Activated T-helper 17 cell treated with anti-CD3 and anti-CD28 coated beads, Interleukin-2, amount 50 U/mL, for 72 hours (primary cell): ENCODE measurements at places on chromosomes 12 and 14.
A peak's percentile ranks its signal among the peaks of the same experiment; 100 is the strongest.

DNA sequence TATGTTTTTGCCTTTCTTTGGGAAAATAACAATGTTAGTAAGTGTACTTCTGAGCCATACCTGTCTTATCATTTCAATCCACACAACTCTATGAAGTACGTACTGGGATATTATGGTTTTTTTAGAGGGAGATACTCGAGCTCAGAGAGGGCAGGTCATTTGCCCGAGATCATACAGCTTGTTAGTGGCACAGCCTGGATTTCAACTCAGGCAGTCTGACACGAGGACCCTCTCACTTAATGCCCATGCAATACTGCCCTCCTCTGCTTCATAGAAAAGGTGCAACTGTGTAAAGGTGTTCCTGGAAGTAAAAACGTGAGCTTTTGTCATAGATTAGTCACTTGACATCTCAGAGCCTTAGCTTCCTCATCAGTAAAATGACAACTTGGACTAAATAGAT lies 128.0 kb downstream of the NDUFA12 start:
- peak; percentile 56 for ATAC-seq

GRCh38 chr14:105473677-105474482 lies 741 bp upstream of the CRIP2 start:
- ATAC-seq, result peak; percentile 65

DNA sequence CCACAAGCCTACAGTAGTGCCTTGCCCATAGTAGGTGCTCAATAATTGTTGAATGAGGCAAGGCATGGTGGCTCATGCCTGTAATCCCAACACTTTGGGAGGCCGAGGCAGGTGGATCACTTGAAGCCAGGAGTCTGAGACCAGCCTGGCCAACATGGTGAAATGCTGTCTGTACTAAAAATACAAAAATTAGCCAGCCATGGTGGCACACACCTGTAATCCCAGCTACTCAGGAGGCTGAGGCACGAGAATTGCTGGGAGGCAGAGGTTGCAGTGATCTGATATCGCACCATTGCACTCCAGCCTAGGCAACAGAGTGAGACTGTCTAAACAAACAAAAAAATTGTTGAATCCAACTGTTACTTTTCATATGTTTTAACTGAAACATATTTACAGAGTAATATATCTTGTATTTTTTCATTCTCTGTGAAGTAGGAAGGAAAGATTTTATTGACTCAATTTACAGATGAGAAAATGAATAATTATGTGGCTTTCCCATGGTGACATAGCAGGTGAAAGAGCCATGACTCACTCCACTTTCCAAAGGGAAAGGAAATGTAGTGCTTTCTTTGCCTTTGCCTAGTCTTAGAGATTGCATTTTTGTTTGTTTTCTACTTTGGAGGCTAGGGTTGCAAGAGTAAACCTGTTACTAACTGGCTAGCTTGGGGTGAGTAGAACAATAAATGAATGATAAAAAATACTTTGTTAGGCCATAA lies 95.4 kb upstream of the SLC38A4 start:
- no peak for ATAC-seq

DNA sequence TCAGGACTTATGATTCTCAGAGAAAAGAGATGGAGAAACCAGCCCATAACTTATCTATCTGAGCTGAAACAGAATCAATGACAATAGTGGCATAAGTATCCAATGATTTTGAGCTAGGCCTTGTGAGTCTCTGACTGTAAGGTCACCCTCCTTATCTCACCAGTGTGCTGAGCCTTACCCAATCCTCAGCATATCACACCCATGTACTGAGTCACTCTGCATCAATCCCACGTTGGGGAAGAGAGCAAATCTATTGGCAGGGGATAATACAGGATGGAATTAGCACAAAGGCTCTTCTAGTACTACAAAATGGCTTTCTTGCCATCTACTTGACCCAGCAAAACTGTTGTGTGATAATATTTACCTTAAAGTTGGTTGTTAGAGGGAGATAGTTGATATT lies 997.8 kb downstream of the NRXN3 start:
- no peak for ATAC-seq

- no peak for ATAC-seq
Measured at GRCh38 chr14:100674897-100675619, 51.6 kb upstream of the DLK1 start.

DNA sequence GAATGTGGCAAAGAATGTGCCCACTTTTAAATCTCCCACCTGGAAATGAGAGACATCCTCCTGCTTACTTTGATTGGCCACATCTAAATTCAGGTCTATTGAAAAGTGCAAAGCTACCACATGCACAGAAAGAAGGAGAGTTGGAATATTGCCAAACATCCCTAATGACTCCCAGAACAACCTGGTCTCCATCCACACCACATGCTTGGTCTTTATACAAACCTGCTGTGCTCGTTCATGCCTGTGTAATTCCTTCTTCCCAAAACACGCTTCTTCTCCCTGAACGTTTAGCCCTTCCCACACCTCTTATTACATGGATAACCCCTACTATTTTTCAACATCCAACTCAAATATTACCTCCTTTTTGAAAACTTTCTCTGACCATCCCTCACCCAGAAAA lies 66.2 kb upstream of the BCL2L14 start:
- no peak for ATAC-seq

DNA sequence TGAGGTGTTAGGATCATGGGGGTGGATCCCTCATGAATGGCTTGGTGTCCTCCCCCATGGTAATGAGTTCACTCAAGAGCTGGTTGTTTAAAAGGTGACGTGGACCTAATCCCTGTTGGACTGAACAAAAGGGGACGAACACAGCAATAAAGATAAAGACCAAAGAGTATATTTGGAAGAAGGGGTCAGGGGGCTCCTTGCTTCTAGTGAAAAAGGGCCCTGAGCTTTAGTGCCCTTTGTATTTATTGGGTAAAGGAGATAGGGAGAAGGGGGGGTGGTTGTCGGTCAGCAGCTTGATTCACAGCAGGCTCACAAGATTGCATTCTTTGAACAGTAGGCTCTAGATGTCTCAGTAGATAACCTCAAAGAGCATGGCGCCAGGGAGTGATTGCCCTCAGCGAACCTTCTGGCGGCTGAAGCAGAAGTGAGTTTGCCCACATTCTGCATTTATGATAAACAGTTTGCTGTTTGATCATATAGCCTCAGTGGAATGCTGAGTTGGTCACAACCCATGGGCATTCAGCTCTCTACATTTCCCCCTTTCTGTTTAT lies 25.9 kb upstream of the MAPKAPK5 start:
- ATAC-seq, result no peak

DNA sequence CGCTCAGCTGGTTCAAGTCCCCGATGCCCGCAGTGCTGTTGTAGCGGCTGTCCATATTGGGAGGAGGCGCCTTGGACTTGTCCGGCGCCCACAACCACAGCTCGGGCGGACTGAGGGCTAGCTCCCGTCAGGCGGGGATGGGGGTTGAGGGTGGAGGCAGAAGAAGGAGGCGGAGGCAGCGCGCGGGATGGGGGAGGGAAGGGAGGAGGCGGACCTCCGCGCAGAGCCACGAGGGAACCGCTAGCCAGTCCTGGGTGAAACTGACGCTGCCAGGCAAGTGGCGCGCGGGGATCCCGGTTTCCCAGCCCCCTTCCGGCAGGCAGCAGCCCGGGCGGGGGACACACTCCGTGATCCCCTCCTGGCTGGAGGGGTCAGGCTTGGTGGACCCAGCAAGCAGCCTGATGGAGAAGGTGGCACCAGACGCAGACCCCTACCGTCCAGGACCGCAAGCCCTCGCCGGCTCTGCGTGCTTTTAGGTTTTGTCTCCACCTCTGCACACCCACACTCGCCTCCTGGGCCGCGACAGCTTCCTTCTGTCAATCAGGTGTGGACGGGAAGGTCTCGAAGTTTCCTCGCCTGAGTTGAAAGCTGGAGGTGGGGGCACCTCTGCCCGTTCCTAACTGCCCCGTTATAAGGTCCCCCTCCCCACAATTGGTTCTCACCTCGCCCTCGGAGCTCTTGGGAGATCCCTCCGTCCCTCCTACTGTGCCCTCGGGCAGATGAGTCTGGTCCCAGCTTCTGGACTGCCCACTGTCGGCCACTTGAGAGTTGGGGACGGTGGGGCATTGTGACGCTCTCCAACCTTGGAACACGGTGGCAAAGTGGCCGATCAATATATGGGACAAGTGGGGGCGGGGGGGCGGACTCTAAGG lies at the start of gene CPNE8:
Gene CPNE8 (minus strand): TSS at position 112 of the 872 bp plus-strand sequence. CDS start 57 bp downstream, at position 55.
- ATAC-seq, result peak; percentile 43

GRCh38 chr12:100652488-100652887 lies 79.0 kb downstream of the GAS2L3 start:
- ATAC-seq, result no peak

DNA sequence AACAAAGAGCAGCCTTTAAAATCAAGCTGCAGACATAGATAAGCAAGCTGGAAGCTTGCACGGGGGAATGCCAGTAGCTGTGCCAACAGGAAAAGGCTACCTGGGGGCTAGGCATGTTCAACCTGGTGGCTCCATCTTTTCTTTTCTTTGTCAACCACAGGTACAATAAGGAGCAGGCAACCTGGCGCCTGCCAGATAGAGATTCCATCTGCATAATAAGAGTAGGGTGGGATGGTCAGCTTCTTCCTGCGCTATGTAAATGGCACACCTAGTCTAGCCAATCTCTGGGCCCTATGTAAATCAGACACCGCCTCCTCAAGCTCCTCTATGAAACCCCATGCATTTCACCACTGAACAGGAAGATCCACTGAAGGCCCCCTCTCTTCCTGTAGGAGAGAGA lies 87.4 kb upstream of the PKP2 start:
- ATAC-seq, result no peak

- no peak for ATAC-seq
Measured at GRCh38 chr14:93752980-93753561, 35.2 kb downstream of the PRIMA1 start.

GRCh38 chr14:53875324-53875897 lies 81.2 kb downstream of the BMP4 start:
- ATAC-seq, result no peak

DNA sequence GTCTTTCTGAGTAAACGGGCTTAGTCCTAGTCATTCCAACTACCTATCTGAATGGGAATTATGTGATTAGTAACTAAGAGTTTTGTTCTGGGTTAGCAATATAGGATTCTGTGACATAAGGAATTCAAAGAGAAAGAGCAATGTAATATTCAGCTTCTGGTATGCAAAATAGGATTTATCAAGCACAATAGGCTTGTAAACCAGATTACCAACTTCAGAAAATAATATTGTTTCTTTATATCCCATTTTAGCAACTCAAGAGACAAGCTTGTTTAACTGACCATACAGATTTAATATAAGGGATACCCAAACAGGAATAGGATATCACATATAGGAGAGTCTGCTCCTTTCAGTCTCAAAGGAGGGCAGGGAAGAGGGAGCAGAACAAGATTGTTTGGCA lies 240.9 kb downstream of the CEP128 start:
- ATAC-seq, result no peak

- no peak for ATAC-seq
Measured at GRCh38 chr14:48417715-48418500, 742.5 kb upstream of the MDGA2 start.

DNA sequence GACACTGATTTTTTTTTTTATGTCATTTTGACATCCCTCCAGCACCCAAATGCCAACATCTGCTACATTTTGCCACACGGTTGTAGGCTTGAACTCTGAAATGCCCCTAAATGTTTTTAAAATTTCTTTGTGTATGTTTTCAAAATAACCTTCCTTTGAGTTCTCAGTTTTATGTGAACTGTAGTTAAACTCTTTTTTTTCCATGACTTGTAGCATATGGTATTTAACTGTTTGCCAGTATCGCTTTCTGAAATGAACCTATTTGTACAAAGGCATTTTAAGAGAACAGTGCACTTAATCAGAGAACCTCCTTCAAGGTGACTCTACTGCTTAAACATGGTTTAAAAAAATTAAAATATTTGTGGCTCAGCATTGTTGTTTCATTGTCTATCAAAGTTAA lies 61.5 kb downstream of the PDE3A start:
- ATAC-seq, result no peak

DNA sequence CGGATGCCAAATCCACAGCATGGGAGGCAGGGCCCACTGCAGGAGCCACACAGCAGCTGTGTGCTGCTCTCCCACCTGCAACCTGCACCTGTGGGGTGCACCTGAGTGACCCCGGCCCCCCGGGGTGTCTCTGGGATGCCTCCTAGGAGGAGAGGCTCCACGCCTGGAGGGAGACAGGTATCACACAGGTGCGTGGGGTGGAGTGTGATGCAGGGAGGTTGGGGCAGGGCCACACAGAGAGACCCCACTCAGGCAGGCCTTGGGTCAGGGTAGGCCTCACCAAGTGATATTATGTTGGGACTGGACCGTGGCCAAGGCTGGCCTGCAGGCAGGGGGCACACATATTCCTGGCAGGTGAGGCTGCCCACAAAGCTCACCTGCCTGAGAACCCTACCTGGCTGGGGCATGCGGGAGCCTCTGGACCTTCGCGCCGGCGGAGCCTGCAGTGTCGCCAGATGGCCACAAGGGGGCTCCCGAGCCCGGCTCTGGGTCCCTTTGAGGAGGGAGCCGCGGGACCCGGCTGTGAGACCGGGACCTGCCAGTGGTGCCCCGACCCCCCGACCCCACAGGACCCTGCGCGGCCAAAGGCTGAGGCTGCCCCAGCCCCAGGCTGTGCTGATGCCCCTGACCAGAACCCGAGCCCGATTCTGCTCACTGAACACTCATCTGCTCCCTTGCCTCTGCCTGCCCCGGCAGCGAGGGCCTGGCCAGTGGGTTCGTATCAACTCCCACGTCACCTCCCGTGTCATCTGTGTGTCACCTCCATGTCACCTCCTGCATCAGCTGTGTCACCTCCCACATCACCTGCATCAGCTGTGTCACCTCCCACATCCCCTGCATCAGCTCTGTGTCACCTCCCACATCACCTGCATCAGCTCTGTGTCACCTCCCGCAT lies 11.4 kb downstream of the TMEM121 start:
- ATAC-seq, result peak; percentile 94

- no peak for ATAC-seq
Measured at GRCh38 chr12:108309674-108310312, 29.3 kb downstream of the CMKLR1 start.

- ATAC-seq, result peak; percentile 79
Measured at GRCh38 chr14:92577321-92577742, 63.8 kb downstream of the RIN3 start.

- peak; percentile 38 for ATAC-seq
Measured at GRCh38 chr14:50000380-50001150, 107.7 kb downstream of the ARF6 start.

GRCh38 chr12:63224396-63224795 lies 73.4 kb upstream of the AVPR1A start:
- no peak for ATAC-seq

DNA sequence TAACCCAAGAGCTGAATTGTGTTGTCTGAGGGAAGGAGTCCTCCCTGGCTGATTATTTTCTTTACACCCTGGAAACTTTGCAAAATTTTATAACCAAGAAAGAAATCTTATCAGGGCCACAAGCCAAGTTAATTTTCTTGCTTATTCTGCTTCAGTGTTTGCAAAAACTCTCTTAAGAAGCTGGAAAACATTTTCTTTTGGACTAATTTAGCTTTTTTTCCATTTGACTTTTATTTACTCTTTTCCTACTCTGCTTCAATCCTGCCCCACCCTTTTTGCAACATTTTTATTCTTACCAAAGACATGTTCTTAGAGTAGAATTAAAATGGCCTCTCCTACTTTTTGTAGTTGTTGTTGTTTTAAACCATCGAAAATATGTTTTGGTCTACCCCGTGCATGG lies 378.7 kb downstream of the ZFP36L1 start:
- ATAC-seq, result no peak

GRCh38 chr14:90534091-90534837 lies 137.4 kb downstream of the CALM1 start:
- ATAC-seq, result peak; percentile 61

GRCh38 chr12:68377881-68378280 lies 45.7 kb upstream of the MDM1 start:
- no peak for ATAC-seq

- no peak for ATAC-seq
Measured at GRCh38 chr12:64824130-64824499, 332 bp upstream of the TBC1D30 start.
